GM04503 (cell line): ENCODE measurements at places on chromosomes 11 and 22.

GRCh38 chr22:35477911-35478582, 62.6 kb upstream of the RASD2 start:
- peak; percentile 58 for DNase-seq

DNA sequence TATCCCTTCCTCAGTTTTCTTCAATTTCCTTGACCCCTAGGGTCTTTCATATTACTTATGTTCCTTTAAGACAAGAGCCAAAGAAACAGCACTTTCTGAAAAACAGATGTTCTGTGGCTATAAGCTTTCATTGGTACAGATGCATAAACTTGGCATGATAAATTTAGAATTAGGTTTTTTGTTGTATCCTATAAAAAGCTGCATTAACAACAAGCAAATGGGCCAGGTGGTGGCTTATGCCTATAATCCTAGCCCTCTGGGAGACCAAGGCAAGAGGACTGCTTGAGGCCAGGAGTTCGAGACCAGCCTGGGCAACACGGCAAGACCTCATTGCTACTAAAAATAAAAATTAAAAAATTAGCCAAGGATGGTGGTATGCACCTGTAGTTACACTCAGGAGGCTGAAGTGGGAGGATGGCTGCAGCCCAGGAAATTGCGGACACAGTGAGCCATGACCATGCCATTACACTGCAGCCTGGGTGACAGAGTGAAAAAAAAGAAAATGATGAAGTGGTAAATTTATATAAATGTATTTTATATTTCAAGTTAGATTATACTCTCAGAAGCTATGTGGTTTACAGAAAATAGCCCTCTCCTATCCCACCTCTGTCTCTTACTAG, 18.3 kb downstream of the KMT5B start:
- DNase-seq = no peak

GRCh38 chr11:78957476-78958245, 383.0 kb upstream of the NARS2 start:
- DNase-seq = no peak

DNA sequence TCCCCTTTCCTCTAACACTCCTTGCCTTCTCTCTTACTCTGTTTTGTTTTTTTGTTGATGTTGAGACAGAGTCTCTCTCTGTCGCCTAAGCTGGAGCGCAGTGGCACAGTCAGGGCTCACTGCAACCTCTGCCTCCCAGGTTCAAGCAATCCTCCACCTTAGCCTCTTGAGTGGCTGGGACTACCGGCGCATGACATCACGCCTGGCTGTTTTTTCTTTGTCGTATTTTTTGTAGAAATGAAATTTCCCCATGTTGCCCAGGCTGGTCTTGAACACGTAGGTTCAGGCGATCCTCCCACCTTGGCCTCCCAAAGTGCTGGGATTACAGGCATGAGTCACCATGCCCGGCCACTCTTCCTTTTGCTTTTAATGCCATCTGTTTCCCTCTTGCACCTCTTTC, 72.3 kb downstream of the FBXO7 start:
- no peak for DNase-seq

DNA sequence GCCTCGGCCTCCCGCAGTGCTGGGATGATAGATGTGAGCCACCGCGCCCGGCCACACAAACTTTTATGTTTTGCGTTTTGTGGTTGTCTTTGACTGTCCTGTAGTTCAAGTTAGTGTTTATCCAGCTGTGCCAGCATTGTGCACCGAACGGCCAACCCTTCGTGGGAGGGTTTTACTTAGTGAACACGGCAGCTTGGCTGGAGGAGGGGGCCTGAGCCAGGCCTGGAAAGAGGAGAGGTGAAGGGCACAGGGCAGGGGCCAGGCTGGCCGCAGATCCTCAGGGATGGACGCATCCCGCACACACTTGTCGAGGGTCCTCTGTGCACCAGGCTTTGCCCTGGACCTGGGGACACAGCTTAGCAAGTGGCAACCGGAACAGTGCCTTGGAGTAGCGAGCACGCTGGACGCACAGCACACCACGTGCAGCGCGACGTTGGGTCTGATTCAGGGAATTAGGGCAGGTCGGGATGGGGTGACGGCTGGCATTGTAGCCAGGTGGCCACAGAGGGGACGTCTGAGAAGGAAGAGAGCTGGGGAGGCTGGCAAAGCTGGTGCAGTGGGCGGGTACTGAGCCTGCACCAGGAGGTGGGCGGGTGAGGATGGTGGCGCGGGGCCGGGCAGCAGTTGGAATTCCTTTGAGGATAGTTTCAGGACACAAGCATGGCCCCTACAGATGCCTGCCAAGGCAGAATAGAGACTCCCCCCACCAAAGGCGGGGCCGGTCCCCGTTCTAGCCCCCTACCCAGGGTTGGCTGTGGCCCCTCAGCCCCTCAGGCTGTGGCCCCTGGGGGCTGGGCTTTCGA, 13.4 kb downstream of the EPS8L2 start:
- no peak for DNase-seq

DNA sequence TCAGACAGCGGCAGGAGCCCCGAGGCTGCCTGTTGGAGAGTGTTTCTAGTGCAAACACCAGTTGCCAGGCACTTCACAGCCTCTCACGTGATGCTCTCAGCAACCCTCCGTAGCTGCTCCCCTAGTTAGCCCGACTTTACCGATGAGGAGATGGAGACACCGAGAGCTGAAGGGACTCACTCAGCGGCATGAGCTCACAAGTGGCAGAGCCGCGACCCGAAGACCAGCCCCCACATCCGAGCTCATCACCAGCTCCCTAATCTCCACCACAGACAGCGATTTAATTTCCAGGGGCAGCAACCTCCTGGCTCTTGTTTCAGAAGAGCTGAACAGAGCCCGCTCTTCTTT, 28.7 kb upstream of the RTL6 start:
- no peak for DNase-seq

- no peak for DNase-seq
Measured at GRCh38 chr22:30909306-30909705, 59.3 kb downstream of the MORC2 start.

DNA sequence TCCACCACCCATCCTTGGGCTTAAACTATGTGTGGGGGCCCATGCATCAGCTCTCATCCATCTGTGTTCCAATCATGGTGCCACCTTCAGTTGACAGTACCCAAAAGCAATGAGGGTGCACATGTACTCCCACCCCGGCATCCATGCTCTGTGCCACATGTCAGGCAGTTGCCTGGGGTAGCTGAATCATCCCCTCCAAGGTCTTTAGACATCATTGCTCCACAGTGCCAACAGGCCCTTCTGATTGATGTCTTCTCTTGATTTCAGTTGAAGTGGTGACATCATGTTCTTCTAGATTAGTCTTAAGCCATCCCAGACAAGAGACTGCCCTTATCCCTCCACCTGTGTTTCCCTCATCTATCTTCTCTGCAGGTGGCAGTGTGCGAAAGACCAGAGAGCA, 42.5 kb downstream of the TMPRSS5 start:
- DNase-seq = no peak

- DNase-seq = no peak
Measured at GRCh38 chr11:75946531-75947530, 131.8 kb downstream of the UVRAG start.

DNA sequence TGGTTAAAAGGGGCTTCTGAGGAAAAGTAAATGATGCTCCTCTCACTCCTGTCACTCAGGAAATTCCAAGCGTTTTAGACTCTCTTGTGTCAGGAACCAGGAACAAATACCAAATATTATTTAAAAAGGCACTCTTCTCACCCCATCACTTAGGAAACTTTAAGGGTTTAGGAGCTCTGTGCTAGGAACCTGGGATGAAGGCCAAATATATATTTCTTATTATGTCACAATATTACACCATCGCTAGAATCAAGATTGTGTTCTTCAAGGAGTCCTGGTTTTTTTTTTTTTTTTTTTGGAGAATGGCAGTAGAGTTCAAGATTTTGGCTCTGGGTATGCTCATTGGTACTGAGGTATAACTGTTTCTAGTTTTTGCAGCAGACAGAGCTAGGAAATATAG, 79.0 kb upstream of the HEPHL1 start:
- no peak for DNase-seq

DNA sequence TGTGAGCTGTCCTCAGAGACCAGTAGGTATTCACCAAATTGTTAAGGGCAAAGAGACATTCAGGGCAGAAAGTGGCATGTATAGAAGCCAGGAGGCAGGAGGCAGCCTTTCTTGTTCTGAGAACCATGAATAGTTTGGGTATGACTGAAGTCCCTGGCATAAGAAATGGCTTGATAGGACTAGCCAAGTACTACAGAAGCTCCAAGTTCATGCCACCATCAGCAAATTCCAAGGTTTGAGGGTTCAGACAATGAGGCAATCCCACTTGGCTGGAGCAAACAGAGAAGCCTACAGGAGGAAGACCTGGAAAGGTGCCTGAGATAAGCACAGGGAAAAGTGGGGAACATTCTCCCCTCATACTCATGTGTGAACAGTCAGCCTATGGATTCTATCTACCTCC, 25.8 kb downstream of the XRRA1 start:
- DNase-seq = no peak

- DNase-seq = no peak
Measured at GRCh38 chr22:31917227-31917921, 27.0 kb upstream of the YWHAH start.

DNA sequence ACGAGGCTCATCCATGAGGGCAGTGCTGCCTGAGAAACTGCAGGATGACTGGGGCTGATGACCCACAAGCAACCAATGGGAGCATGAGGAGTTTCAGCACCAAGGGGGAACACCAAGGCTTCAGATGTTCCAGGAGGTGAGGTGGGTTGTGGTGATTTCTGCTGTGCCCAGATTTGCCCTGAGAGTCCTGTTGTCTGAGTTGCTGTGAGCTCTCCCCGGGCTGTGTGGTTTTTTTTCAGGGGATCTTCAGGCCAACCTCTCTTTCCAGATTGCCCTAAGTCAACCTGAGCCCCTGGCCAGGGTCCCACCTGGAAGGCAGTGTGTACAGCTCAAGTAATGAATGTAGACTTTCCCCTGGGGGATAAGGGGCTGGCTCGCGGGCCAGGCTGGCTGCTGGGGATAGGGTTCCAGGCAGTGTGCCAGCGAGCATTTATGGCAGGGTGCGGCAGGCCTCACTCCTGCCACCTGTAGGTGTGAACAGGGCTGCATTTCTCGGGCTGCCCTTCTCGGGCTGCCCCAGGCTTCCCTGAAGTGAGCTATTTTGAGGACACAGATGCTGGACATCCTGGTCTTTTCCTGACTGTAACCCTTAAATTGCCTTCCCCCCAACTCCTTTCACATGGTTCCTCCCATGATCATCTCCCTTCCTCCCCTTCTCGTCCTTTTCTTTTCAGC, 9.8 kb downstream of the SLC22A6 start:
- DNase-seq = no peak

DNA sequence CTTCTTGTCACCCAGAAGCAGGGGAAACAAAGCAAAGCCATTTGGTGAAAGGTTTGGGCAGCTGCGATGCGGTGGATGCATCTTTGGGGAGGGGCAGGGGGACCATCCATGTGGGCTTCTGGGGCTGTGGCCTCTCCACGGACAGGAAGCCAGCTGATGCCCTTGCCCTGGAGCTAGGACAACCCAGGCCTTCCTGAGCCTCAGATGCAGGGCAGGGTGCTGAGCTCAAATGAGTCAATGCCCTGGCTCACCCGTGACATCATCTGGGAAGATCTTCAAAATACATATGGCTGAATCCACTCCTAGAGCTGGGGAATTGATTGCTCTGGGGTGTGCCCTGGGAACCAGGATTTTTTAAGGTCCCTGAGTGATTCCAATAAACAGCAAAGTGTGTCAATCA, 1418.2 kb downstream of the TBC1D22A start:
- DNase-seq = no peak
